ENCODE measurements at places on chromosomes 4 and X.

DNA sequence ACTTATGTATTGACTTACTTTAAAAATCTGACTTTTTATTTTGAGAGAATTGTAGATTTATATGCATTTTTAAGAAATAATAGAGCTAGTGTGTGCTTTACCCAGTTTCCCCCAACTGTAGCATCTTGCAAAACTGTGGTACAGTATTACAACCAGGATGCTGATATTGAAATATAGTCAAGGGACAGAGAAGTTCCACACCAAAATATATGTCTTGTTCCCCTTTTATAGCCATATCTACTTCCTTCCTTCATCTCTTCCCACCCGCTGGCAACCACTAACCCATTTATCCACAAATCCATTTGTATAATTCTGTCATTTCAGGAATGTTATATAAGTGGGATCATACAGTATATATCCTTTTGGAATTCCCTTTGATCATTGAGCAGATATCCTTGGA lies 16.8 kb downstream of the KDM6A start:
- no peak for DNase-seq

- DNase-seq: no peak
Observed at GRCh38 chrX:124348182-124348581, 1.8 kb downstream of the SH2D1A start.

DNA sequence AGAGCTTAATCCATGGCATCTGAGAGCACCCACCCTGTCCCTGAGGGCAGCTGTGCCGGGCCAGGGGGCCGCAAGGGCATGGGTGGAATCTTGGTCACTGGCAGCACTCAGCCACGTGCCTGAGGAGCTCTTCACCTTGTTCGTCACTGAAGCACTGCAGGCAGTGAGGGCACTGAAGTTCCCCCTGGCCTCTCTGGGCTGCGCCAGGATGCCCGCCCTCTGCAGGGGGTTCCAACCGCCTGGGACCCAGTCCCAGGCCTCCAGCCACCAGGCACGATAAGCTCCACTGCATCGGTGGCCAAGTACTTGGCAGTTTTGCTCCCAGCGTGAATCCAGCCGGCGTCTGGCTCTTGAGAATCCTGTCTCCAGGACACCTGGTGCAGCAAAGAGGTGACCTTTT lies 96.4 kb upstream of the MED14 start:
- DNase-seq: no peak

- DNase-seq: no peak
Observed at GRCh38 chr4:576245-576821, at the start of gene TMEM271. Gene TMEM271, minus strand, starts transcription at chr4:576295. Its CDS starts 233 bp downstream, at chr4:576062.

DNA sequence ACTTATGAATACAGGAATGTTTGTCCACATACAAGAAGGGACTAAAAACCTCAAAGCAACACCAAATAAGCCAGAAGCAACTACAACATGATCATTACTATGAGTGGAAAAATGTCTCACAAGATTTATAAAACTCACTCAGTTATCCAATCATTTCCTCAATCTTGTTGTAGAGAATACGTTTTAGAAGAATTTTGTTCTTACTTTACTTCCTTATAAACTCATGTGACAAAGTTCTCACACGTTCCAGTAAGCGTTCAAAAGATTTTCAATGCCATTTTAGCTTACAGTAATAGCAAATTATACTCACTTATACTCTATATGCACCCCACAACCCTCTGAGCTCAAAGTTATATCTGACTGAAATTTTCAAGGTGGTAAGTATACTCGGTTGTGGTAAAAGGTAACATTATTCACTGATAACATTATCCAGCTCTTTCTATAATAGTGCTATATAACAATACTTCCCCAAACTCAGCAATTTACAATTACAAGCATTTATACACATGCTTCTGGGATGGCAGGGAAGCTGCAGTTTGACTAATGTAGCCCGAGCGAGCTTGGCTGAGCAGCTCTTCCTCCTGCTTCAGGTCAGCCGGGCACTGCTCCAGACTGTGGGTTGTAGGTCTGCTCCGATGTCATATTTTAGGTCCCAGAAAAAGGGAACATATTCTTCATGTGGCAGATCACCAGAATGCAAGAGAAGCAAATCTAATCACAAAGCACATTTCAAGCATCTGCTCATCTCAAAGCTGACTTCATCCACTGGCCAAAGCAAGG lies 226.3 kb downstream of the RCHY1 start:
- no peak for DNase-seq

DNA sequence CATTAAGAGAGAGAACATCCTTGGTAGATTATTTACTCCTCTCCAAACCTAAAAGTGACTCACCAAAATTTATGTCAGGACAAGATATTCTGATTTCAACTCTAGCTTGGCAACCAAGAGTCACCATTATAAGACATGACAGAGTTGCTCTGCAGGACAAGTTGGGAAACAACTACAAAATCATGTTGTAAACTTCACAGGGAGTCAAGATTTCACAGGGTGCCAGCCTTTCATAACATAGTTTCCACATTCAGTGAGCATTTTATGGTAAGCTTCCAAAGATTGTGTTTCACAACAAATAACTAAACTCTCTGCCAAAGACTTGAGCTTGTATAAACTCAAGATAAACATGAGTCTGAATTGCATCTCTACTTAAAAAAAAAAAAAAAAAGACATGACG lies 121.0 kb upstream of the DIAPH2 start:
- DNase-seq: no peak

GRCh38 chrX:14027511-14028019 lies 2.1 kb downstream of the GEMIN8 start:
- no peak for DNase-seq

DNA sequence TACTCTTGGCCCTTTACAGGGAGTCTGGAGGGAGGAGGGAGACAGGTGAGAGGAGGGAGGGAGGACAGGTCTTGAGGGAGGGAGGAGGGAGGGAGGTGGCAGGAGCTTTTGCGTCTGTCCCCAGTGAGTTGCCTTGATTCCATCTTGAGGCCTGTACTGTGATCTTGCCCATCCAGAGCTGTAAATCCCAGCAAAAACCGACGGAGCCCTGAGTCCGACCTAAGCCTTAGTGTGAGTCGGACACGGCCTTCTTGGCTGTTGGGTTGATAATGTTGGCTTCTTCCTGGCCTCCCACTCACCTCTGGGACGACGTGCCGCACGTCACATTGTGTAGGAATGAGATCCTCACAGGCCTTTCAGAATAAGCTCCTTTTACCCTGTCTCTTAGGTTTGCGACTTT lies 72.5 kb downstream of the RGS12 start:
- DNase-seq: no peak

DNA sequence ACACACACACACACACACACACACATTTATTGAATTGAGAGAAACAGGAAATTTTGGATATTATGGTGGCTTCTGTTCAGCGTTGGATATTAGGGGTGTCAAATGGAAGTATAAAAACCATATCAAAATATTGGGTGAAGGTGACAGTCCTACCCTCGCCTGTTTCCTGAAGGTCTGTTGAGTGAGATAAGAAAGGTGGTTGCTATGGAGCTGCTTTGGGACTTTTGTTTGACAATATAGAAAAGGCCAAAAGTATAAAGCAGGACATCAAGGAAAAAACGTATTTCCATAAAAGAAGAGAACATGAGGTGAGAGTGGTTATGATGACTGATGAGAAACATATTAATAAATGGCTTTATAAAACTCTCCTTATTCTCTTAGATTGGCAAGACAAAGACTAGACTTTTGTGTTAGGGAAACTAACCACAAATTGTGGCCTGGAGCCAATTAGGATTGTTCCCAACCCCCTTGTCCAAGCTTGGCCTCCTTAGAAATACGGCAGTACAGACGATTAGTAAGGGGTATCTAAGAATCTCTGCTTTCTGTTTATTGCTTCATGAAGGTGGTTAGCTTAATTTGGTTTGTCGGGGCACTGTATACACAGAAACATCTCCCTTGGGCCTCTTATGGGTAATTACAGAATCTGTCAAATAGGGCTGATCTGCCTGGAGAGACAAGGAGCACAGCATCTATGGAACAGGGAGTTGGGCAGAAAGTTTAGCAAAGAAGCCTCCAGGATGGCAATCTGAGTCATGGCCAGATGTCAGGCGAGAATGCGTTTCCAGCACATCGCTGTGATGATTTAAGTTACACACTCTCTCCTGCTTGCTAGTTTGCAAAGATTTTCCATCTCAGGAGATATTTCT lies 198.0 kb downstream of the CBR4 start:
- DNase-seq: no peak

DNA sequence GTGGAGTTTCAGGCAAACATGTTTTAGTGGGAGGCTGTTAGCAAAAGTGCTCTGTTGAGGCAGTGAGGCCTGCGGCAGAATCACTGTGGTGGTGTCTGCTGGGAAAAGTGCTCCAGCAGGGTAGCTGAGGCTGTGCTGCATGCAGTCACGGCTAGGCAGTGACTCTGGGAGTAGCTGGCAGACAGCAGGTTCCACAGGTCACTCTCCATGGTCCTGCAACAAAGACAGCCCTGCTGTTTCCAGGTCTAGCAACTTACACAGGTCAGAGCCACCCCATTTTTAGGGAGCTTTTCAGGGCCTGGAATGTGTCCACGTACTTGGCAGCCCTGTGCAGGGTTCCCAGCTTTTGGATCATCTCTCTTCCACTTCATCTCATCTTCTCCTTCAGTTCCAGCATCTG lies 184.3 kb downstream of the NAA11 start:
- DNase-seq: no peak

DNA sequence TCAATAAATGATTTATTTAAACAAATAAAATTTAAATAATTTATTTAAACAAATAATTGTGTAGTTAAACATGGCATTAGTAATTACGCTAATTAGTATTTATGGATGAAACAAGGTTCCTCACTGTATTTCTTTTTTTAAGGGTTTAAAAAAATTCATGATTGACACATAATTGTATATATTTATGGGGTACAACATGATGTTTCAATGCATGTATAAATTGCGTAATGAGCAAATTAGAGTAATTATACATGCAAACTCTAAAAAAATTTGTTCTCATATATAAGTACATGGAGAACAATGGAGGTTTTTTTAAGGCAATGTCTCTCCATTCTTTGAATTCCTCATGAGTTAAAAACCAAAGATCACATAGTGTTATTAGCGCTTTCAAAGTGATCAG lies 115.7 kb upstream of the KLF3 start:
- no peak for DNase-seq

DNA sequence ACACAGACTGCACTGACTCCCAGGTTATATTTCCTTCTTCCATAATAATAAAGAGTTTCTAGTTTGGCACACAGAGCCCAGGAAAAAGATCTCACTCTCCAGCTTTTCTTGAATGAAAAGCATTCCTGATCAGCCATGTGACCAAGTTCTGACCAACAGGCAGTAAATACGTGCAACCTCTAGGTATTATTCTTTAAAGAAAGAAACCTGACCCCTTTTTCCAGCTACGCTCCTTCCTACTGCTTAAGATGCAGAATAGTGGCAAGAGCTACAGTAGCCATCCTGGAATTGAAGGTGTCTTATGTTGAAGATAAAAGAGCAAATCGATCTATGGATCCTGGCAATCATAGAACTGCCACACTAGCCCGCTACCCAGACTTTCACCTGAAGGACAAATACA lies 76.7 kb downstream of the LRBA start:
- no peak for DNase-seq

- DNase-seq: peak; percentile 58
Observed at GRCh38 chrX:70592091-70592490, 147.5 kb downstream of the DLG3 start.

GRCh38 chr4:98838977-98839618 lies 89.8 kb downstream of the EIF4E start:
- DNase-seq: no peak

- no peak for DNase-seq
Observed at GRCh38 chr4:4985844-4986243, 33.4 kb downstream of the CYTL1 start.

DNA sequence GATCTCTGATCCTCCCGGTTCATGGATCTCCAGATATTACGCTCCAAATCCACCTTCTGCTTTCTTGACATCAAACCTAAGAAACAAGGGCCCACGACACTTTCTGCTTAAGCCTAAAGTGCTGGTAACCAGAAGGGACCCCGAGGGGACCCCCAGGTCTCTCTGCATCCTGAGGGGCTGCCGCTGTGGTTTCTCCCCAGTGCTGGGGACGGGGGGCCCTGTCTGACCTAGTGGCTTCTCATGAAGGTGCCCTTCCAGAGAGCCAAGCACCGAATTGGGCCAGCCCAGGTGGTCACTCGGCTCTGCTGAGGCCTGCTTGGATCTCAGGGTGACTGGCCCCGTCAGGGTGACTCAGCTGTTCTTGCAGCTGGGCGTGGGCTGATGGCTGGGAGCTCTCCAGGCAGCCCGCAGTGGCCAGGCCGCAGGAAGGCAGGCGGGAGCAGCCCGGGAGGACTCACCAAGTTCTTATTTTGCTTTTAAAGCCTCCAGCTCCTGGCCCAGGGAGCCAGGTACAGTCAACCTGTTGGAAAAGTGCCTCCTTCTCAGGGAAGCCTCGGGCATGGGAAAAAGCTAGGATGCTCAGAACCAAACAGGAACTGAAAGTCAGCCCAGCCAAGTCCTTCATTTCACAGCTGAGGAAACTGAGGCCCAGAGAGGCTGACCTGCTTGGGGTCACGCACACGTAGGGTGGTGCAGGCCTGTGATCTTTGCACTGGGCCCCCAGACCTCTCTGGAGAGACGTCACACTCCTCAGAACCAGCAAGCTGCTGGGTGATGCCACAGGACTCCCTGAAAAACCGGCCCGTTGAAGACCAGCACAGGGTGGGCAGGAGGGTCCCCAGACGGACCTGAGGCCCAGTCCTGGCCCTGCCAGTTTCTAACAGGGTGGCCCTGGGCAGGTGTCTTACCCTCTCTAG lies 16.7 kb downstream of the BLOC1S4 start:
- DNase-seq: no peak

- DNase-seq: no peak
Observed at GRCh38 chr4:48254381-48255071, 15.1 kb downstream of the TEC start.

DNA sequence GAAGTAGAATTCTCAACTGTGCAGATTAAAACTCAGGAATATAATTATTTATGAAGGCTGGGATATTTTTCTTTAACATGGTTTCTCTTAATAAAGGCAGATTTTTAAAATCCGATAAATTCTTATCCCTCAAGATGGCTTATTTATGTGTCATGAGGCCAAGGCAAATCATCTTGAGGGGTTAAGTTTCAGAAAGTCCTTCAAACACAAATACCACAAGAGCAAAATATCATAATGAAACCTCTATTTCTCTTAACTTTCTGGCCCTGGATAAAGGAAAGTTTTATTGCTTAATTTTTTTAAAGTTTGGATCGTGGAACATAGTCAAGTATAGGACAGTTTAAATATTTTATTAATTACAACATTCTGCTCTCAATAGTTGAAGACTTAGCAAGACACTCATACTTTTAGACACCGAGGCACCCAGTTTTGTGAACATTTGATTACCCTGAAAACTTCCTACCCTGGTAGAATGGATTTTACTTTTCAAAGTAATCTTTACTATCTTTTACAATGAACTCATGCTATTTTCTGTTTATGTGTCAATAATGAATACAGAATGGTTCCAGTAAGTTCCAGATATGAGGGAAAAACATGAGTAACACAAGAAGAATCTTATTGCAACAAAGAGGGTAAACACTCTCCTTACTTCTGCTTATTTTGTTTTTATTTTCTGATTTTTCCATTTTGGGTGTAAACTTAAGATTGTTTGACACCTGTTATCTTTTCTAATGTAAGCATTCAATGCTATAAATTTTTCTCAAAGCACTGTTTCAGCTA lies 200.7 kb upstream of the IL15 start:
- no peak for DNase-seq
